ENCODE measurements at places on chromosomes 5 and 9.

GRCh38 chr5:148833122-148833521 is 6.7 kb downstream of the ADRB2 start:
- DNase-seq, result no peak

DNA sequence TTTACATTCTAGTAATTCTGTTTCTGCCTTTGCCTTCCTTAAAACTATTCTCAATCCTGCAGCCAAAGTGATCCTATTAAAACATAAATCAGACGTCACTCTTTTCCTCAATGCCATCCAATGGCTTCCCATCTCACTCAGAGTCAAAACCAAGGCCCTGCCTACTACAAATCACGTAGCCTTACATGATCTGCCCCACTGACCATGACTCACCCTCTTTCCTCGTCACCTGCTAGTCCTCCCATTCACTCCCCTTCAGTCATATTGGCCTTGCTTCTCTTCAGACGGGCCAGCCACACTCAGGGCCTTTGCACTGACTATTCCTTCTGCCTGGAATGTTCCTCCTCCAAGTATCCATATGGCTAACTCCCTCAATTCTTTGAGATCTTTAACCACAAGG is 39.0 kb upstream of the DMXL1 start:
- DNase-seq, result no peak

DNA sequence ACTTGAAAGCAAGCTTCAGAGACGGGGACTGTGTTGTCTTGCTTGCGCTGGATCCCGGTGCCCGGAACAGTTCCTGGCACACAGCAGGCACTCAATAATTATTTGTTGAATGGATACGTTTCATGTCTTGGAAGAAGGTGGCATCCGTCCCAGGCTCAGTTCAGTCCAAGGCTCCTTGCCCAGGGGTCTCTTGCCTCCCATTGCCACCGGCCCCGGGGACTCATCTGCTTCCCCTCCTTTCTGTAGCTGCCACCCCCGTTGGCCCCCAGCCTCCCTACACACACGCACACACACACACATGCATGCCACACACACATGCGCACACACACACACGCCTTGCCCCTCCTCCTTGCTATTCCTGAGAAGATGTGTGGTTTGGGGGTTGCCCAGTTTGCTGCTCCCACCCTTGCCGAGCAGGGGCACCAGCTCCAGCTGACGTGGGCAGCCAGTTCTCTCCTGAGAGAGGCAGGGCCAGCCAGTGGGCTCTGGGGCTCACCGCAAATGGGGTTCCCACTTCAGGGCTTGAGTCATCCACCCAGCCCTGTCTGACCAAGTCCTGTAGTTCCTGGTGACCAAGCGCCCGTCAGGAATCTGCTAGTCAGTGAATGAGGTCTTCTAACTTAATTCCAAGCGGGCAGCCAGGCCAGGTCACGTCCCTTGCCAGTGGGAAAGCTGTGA is 41.8 kb downstream of the HK3 start:
- DNase-seq, result no peak

GRCh38 chr5:168261227-168261571 is 30.2 kb upstream of the WWC1 start:
- DNase-seq, result no peak

DNA sequence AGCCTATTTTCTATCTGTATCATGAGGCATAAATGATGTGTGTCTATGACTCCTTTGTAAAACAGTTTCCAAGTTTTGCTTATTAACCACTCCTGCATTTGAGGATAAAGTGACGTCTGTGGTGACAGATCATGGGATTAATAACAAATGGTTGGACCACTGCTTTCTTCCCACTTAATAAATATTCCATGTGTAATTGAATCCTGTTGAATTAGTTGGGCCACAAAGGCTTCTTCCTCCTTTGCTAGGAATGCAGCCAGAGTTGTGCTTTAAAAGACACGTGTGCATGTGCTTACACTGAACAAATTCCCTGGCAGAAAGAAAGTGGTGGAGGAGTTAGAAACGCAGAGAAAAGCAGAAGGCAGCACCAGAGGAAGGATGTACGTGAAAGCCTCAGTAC is 150.2 kb downstream of the ACTBL2 start:
- DNase-seq, result no peak

DNA sequence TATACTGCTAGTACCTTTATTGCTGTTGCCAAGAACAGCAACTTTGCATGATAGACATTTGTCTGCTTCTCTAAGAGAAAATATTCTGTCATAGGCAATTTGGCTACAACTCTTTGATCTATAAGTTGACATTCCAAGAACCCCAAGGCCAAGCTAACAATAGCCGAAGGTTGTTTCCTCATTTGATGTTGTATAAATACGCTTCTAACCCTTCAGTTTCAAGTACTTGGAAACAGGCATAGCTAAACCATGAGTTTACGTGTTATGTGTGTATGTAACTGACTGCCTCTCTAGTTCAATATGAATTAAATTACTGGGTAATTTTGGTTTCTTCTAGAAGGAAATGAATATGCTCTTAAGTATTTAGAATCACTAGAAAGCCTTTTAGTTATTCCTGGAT is 1034.0 kb downstream of the TLE4 start:
- DNase-seq, result no peak
